ENCODE measurements at places on chromosomes 11 and 22.
A peak's percentile ranks its signal among the peaks of the same experiment; 100 is the strongest.

DNA sequence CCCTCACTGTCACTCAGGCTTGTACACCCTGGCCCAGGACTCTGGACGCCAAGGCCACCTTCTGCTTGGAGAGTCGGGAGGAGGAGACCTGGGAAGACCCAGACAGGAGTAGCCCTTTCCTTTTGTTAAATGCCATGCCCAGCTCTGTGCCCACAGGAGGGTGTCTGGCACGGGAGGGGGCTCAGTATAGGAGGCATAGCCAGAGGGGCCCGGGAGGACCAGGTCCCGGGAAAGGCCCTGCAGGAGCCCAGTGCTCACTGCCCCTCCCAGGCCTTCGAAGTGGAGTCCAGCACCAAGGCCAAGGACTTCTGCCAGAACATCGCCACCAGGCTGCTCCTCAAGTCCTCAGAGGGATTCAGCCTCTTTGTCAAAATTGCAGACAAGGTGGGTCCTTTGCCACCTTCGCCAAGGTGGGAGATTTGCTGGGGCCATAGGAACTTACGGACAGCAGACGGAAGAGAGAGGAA, 79.0 kb downstream of the MYO7A start:
- DNase-seq, result no peak

- no peak for DNase-seq
Observed at GRCh38 chr22:37032134-37032534, 12.6 kb downstream of the MPST start.

- DNase-seq, result no peak
Observed at GRCh38 chr11:103210543-103210942, 101.3 kb downstream of the DYNC2H1 start.

- DNase-seq, result peak; percentile 90
Observed at GRCh38 chr11:3826721-3827120, 14.0 kb downstream of the RHOG start.

GRCh38 chr22:46897246-46897623, 134.8 kb downstream of the TBC1D22A start:
- DNase-seq, result no peak

DNA sequence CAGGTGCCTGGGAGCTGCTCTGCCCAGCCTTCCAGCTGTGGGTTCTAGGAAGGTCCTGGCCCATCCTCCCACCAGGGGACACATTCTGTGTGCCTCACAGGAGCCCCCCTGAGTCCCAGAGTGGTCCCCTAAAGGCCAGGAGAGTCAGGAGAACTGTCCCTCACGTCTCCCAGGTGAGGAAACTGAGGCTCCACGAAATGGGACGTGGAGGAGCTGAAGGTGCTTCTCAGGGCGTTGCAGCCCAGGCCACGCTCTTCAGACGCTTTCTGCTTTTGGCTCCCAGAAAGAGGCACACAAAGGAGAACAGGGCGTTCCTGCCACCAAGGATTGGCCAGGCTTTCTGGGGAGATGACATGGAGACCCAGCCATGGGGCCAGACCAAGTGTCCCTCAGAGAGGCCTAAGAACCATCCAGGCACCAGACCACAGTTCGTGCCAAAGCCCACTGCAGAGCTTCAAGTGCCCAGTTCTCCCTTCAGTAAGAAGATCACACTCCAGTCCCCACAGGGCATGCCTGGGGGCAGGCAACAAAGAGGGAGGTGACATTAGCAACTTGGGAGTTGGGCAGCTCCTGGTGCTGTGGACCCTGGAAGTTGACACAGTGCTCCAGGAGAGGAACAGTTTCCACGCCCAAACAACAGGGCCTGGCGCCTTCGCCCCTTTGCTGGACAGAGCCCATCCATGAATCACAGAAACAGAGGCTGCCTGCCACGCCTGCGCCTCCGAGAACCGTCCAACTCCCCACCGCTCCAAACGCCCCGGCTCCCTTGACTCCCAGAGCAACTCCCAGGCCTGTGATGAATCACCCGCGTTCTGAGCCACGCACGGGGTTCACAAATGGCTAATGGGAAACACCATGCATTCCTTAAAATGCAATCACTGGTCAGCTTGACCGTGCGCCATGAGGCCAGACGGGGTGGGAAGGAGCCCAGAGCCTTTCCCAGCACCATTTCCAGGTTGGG, 589.2 kb downstream of the BRD1 start:
- no peak for DNase-seq

- no peak for DNase-seq
Observed at GRCh38 chr11:123421589-123421988, 8.5 kb upstream of the GRAMD1B start.

DNA sequence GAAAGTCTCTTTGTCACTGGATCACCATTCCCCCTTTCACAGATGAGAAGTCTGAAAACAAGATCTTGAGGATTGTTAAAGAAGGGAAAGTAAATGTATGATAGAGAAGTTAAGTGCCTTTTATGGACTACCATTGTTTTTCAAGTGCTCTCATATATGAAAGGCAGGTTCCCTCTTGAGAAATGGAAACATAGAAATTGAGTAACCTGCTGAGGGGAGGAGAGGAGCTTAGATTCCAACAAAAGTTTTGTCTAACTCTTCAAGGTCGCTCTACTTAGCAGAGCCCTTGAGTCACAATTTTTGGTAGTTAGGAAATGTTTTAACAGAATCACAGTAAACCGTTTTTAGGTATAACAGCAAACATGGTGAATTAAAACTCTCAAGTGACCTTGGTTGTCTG, 80.1 kb downstream of the SVIP start:
- no peak for DNase-seq

DNA sequence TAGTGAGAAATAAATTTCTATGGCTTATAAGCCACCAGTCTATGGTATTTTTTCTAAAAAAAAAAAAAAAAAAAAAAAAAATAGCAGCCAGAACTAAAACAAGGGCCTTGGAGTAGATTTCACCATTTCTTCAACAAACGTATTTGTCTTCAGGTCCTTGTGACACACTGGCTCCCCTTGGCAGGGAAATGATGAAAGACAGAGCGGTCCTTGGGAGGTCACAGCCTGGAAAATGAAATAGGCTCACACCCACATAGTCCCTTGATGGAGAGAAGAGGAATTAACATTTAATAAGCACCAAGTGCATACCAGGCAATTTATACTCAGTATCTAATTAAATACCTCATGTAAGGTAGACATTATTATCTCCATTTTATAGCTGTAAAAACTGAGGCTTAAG, 25.7 kb upstream of the ACER3 start:
- DNase-seq, result no peak

DNA sequence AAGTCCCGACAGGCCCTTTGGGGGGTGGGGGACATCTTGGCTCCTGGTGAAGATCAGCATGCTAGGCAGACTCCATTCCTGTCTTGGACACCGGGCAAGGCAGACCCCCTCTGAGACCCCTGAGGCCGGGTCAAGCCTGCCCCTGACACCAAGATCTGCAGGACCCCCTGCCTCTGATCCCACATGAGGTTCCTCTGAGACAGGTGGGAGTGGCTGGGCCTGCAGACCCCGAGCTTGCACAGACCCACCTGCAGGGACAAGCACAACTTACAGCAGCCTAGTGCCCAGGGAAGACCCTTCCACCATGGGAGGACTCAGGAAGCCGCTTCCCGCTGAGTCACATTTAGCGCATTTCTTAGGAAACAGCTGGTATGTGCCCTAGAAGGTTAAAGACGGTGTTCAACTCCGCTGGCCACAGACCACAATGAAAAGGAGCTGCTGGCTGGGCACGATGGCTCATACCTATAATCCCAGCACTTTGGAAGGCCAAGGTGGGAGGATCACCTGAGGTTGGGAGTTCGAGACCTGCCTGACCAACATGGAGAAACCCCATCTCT, 15.5 kb downstream of the ARVCF start:
- DNase-seq, result no peak

- DNase-seq, result no peak
Observed at GRCh38 chr11:117122556-117122955, 21.5 kb upstream of the PAFAH1B2 start.

- DNase-seq, result no peak
Observed at GRCh38 chr11:56855217-56855616, 106.7 kb upstream of the OR9G4 start.

DNA sequence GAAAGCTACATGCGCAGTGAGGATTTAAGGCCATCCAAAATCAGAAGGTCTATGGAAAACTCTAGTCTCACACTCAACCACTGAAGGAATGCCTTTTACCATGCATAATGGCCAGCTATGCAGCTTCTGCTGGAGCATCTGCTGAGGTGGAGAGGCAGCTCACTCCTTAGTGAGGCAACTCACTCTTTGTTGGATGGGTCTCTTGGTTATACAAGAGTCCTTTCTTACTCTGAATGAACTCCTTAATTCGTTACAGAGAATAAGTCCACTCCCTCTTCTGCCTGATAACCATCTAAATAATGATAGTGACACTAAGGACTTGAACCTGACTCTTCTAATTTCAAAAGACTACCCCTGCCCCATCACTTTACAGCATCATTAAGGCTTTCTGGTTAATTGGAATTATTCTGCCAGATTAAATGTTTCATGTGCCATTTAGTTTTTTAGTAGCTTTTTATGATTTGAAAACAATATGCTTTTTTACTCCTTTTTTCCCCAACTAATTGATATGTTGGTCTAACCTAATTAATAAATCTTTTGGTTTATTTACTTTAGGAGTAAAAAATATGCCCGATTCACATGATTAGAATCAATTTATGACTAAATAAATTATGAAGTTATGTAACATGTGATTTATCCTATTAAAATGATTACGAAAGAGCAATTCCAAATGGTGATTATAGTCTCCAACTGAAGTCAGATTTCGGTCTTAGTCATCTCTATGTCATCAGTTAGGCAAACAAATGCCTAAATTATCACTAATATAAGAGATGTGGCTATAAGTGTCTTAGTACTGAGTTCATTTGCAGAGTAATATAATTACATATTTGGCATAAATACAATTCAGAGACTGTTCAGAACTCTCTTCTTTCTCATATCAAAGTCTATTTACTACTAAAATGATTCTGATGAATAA, 286.7 kb upstream of the CCDC90B start:
- no peak for DNase-seq

DNA sequence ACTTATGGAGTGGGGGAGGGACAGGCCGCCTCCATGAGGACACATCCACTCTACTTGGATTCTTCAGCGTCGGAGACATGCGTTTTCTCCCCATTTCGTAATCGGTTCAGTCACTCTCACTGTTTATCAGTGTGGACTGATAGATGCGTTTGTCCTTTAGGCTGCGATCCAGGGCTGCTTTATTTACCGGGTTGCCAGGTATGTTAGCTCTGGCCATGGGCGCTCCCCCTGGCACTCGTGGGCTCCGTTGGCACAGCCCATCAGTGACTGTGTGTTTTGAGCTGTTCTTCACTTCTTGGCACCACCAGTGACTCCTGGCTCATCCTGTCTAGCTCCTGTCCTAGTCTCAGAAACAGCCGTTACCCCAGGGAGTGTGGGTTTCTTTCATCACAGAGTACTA, 1203.3 kb downstream of the BRD1 start:
- DNase-seq, result no peak

DNA sequence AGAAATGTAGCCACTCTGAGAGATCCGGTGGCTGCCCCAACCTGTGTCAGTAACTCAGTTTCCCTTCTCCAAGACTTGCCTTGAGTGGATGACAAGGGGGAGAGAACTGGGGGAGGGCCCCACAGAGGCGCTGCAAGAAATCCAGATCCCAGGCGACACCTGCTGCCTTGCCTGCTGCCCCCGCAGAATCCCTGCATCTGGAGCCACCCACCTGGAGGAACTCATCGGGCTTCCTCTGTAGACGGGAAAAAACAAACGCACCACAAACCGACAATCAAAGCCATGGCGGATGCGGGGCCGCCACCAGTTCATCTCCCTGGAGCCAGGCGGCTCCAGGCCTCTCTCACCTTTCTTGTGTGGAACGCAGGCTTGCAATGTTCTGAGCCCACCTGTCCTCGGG, 40.2 kb downstream of the MACROD1 start:
- DNase-seq, result peak; percentile 23

DNA sequence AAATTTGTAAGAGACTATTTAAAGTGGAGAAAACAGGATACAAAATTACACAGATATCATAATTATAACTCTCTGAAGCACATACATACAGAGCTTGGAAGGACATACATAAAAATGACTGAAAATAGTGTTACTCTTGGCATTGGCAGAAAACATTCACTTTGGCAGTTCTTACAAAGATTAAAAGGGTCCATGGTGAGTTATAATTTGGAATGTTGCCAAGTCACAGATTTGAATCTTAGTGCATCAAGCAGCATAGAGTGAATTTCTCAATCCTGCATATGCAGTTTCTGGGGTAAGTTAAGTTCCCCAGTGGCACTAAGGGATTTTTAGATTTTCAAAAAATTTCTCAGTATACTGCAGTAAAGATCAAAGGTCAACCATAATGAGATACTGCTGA, 115.9 kb downstream of the CCDC81 start:
- DNase-seq, result no peak

- no peak for DNase-seq
Observed at GRCh38 chr22:34849965-34850364, 216.0 kb upstream of the ISX start.

- no peak for DNase-seq
Observed at GRCh38 chr11:10747733-10748132, 3.3 kb upstream of the CTR9 start.

- DNase-seq, result no peak
Observed at GRCh38 chr11:15605094-15605493, 490.4 kb downstream of the INSC start.

DNA sequence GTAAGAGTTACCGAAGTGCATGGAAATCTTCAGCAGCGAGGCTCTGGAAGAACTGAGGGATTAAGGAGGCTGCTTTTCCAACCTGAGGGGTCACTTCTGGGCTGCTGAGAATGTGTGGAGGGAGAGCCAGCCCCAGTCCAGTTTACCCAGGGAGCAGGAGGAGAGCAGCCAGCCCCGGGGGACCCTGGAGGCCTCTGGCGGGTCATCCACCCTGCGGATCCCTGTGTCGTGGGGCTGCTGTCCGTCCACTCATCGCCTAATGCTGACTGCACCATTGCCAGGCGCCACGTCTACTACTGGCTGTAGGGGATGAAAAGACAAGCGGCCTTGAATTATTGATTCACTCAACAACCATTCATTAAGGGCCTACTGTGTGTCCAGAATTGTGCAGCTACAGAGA, 228.7 kb upstream of the TBCEL start:
- DNase-seq, result no peak

DNA sequence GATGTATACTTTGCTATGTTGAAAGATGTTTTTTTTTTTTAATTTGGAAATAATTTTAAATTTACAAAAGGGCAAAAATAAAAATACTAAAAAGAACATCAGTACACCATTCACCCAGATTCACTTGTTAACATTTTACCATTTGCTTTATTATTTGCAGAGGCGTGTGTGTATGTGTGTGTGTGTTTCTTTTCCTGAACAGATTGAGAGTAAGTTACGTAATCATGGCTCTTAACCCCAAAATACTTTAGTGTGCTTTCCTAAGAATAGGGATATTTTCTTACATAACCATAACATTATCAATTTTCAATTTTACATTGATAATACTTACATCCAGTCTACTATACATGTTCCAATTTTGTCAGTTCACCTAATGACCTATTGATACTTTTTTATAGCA, 91.5 kb upstream of the HORMAD2 start:
- no peak for DNase-seq

DNA sequence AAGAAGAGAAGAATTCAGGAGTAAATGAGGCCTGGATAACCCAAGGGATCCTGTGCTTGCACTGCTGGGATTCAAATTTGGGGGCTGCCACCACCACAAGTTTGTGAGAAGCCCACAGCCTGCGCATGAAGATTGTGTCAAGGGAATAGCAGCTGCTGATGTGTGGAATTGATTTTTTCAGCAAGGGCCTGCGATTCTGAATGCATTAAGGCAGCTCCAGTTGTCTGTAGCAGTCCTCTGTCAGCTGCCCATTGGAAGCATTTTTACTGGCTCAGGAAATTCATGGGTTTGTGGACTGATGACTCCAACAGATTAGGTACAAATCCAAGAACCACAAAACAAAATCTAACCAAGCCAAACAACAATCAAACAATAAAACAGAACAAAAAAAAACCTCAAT, 14.0 kb downstream of the ARVCF start:
- DNase-seq, result no peak

Data from caudate nucleus (tissue), 63 donors.